ENCODE measurements at places on chromosomes 1 and 21.
A peak's percentile ranks its signal among the peaks of the same experiment; 100 is the strongest.

DNA sequence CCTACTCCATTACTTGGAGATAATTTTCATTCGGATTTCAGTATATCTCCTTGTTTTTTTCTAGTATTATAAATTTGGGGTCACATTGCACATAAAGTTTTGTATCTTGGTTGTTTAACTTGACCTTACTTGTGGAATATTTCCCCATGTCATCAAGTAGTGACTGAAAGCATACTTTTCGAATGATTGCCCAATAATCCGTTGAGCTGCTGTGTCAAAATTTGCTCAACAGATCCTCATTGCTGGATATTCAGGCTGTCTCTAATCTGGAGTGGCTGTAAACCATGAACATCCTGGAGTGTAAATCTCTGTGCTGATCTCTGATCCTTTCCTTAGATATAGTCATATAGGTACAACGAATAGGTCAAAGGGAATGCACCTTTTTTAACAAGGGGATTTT is 4.9 kb downstream of the NIPAL3 start:
- no peak for DNase-seq

- DNase-seq = no peak
These were observed 500 bp upstream of the DOCK7 start for GRCh38 chr1:62688687-62689085.

GRCh38 chr1:41462680-41463004 is 21.8 kb downstream of the EDN2 start:
- DNase-seq = no peak

GRCh38 chr1:17605582-17606344 is 66.3 kb downstream of the ARHGEF10L start:
- DNase-seq = no peak

GRCh38 chr1:83545066-83545862 is 453.7 kb downstream of the TTLL7 start:
- DNase-seq = no peak

GRCh38 chr1:67723620-67724019 is 38.6 kb downstream of the GADD45A start:
- DNase-seq = no peak

DNA sequence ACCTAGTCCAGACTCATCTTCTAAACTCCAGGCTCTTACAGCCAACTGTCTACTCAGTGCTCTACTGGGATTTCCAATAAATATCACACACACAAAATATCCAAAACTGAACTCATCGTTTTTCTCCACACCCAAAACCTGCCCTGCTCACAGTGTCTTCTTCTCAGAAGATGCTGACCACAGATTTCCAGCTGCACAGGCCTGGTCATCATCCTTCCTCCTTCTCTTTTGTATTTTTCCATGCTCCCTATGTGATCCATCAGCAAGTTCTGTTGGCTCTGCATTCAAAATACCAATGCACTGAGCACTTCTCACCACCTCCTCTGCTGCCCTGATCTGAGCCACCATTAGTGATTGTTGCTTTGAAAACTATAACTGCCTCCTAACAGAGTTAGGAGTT is 159.5 kb upstream of the KAZN start:
- DNase-seq = no peak

DNA sequence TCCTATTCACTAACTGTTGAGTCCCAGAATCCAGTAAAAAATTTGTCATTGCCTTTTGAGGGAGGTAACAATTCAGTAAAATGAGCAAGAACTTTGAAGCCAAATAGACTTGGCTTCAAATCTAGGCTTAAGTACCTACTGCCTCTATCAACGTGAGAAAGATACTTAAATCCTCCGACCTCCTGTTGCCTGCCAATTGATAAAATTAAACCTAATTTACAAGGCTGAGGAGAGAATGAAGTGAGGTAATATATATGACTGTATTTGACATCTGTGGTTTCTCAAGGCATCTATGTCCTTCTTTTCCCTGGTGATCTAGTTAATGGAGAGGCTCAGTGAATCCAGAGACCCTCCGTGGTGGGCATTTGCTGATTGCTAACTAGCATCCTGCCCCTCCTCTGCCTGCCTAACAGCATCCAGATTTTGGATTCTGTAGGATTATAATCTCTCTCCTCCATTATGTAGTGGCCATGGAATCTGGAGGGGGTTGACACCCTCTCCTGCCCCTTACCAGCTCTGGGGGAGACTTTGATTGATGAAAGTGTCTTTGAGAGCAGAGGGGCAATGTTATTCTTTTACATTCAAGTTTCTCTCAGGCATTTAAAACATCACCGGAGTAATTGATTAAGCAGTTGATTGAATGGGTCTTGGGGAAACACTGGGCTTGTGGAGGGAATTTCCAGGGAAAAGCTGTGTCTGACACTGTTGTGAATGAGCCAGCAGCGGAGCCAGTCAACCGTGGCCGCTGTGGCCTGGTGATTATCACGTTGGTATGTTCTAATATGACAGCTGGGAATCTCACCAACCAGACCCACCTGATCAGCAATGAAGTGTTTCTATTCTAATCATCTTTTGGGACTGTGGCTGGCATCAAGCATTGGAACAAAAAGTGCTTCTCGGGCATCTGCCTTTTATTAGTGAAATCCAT is 140.7 kb upstream of the FAM78B start:
- no peak for DNase-seq

DNA sequence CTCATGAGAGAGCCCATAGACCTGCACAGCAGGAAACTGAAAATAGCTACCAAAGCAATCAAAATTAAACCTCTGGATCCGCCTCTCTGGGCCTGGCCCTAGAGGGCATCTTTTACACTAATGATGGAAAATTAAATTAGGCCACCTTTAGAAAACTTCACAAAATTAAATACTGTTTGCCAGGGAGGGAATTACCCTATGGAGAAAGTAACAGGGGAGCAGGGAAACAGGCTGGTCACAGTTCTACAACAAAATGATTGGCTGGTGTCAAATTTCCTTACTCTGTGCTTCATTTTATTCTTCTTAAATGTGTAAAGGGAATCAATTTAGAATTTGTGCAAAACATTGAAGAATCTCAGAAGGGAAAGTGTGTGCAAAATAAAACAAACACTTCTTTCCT is 62.4 kb downstream of the SPATA46 start:
- DNase-seq = no peak

DNA sequence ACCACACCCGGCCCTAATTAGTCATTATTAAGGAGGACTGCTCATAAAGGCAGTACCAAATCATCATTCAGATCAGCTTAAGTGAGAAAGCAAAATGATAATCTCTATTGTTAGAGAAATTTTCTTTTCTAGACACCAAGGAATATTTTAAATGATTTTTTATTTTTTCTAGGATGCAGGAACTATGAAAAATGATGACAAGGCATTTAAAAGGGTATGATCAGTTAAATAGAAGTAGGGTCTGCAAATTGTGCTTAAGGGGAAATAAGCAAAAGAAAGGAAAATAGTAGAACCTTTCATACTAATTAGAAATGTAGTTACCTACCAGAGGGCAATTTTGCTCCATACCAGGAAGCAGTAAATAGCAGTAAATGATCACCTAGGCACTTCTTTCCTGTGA is 21.6 kb upstream of the TEKT2 start:
- no peak for DNase-seq

- DNase-seq = no peak
These were observed 92.4 kb downstream of the PRDM2 start for GRCh38 chr1:13792419-13792818.

DNA sequence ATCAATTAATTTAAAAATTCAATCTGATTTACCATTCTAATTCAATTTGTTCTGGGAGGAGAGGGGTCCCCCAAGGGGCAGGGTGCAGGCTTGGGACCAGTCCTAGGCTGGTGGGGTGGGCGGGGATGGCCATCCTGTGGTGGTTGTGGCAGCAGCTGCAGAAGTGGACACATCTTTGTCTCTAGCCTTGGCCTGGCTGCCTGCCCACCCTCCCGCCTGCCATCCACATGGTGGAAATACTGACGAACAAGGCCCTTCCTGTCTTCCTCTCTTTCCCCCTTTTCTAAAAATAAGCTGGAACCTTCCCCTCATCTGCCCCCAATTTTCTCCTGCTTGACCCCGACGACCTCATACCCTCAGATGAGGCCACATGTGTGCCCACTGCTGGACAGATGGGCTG is 130.9 kb downstream of the FOXD2 start:
- DNase-seq = no peak

GRCh38 chr1:33143176-33143575 is 38.7 kb downstream of the TRIM62 start:
- DNase-seq = no peak

DNA sequence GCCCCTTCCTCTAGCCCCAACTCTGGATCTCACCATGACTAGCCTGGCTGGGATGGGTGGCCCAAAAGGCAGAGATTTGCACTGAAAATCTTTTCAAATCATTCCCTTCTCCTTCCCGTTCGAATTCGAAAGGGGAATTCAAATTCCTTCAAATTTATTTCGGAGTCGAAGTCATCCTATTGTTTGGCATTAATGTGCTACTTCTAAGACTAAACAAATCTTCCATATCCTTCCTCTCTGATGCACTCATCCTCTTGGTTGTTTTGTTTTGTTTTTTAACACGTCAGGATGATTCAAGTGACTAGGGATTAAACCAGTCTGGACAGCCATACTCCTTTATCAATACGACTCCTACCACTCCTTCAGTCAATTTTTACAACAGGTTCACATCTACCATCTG is 95.5 kb upstream of the SGIP1 start:
- no peak for DNase-seq

- no peak for DNase-seq
These were observed 485.2 kb downstream of the PLPP3 start for GRCh38 chr1:56094168-56094567.

- no peak for DNase-seq
These were observed 224.9 kb downstream of the GREM2 start for GRCh38 chr1:240387051-240387450.

- DNase-seq = no peak
These were observed 3.4 kb downstream of the ADGRB2 start for GRCh38 chr1:31760471-31761470.

DNA sequence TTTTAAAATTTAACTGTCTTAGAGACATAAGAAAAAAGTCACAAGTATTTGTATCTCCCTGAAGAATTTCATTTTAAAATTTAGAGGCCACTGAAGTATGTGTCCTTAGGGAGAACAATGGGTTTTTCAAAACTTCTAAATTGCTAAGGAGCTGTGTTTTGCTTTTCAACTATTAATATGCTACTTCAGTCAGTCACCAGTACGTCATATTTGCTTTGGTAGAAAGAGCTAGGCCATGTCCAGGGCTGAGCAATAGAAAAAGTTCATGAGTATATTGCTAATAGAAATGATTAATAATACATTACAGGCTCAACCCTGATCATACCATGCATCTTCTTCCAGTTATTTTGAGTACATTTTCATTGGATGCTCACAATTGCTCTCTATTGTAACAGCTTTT is 1.7 kb upstream of the SGIP1 start:
- no peak for DNase-seq

GRCh38 chr21:37267269-37268185 is at the start of gene VPS26C:
Gene VPS26C (minus strand): TSS chr21:37267334. CDS start chr21:37267294, 40 bp downstream.
- peak; percentile 98 for DNase-seq

DNA sequence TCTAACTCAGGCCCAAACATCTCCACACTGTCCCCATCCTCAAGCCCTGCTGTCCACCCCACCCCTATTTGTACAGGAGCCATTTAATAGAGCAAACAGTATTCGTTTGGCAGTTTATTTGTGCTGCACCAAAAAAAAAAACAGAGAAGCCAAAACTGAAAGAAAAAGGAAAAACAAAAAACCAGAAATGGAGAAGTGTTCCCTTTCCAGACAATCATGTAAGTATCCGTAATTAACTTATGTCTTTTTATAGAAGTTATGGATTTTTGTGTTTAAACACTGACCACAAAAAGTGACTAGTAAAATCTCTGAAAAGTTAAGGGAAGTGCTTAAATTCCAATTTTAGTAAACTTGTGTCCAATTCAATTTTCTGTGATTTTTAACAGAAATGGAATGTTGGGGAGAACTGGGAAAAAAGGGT is 40.4 kb upstream of the ZBTB18 start:
- no peak for DNase-seq
